ENCODE measurements at places on chromosomes 2 and 18.

- no peak for DNase-seq
Measured at GRCh38 chr18:26624443-26624842, 76.1 kb upstream of the KCTD1 start.

DNA sequence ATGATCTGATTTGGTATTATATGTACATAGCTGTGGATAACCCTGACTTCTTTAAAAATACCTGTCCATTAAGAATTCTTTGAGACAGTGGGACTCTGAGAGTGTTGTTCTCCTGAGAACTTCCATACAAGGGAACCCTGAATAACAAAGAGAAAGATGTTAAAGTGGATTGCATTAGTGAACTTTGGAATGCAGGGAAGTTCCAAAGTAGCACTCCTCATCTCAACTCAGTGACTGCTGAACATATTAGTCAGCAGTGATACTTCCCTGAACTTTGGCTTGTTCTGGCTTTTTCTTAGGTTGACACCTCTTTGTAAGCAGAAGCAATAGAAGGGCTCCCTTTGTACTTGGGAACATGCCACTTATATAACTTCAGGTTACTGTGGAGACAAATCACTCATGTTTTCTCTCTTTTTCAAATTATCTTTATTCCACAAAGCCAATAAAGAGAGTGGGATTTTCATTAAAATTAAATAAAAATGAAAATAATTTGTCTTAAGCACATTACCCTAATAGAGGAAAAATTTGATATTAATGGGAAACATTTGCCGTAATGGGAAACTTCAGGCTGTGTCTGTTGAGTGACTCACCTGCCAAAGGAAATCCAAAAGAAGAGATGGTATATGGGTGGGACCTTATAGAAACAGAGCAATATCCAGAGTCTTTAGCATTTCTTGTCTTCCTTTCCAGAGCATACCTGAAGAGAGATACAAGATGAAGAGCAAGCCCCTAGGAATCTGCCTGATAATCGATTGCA, 33.3 kb downstream of the CFLAR start:
- DNase-seq = no peak

DNA sequence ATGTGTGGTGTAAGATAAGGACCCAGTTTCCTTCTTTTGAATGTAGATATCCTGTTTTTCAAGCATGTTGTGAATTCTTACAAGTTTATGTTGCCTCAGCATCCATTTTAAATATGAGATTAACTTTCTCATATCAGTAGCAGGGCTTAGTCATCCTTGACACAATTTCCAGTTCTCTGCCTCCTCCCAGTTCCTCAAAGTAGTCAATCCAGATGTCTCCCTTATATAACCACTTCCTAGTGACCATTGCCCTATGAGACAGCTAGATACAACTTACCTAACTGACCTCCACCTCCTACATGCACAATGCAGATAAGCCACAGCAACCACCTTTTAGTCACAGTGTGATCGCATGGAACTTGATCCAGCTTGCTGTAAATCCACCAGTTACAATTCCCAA, 269.2 kb upstream of the ZNF521 start:
- DNase-seq = no peak

- DNase-seq = no peak
Measured at GRCh38 chr2:215942194-215942593, 71.2 kb downstream of the MREG start.

DNA sequence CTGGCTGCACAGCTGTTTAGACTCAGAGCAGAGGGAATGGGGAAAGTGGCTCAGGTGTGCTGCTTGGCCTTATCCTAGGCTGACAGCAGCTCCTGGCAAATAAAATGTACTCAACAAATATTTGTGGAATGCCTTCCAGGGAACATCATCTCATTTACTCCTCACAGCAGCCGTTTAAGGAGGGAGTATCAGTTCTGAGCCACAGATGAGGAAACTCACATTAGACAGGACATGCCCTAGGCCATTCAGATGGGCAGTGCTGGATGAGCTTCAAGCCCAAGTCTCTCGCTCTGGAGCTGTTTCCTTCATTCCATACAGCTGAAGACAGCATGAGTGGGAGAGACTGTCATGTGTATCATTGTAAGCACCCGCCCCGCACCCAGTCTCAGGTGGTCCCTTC, 129.6 kb upstream of the CNGA3 start:
- no peak for DNase-seq

DNA sequence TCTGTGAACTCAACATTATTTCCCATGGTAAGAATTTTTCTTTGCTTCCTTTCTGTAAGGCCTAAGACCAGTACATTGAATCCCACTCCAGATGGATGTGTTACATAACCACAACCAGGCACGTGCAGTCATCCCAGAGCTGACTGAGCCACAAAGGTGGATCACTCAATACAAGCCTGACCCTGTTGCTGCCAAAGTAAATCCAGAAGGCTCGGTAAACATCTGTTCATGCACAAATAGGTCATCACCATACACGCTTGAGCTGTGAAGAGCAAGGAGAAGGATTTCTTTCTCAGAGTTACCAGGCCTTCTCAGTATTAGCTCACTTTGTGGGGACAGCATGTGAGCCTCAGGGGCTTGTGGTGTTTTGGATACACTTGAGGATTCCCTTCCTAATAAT, 791.4 kb upstream of the FANCL start:
- DNase-seq = no peak

GRCh38 chr2:159109517-159109916, 141.1 kb downstream of the TANC1 start:
- no peak for DNase-seq

DNA sequence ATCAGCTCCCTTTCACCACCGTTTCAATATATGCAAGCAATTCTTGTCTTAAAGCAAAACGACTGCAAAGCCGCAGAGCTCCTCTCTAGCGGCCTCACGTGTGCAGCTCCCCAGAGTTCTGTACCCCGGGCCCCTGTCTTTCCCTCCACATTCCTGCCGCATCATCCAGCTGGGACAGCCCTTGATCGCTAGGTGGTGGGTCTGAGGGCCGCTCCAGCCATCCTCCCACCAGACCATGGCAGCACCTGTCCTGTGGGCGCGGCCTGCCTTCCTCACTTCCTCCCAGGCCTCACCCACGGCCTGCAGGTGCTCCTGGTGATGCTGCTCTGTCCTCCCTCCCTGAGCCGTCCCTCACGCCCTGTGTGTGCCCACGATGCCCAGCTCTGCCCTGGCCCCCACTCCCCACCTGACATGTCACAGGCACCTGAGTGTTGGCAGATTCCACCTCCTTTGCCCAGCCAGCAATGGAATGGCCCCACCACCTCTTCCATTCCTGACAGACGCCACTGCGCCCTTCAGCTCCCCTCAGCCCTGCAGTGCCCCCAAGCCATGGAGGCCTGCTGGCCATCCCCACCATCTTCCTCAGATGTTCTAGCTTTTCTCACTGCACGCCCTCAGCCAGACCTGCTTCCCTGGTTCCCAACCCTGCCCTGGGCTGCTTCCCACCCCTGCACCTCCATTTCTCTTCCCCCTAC, 15.3 kb upstream of the ALLC start:
- DNase-seq = peak; percentile 9

GRCh38 chr2:140601342-140601741, 1529.5 kb downstream of the LRP1B start:
- no peak for DNase-seq

GRCh38 chr2:45932278-45932975, 281.0 kb downstream of the PRKCE start:
- DNase-seq = no peak

DNA sequence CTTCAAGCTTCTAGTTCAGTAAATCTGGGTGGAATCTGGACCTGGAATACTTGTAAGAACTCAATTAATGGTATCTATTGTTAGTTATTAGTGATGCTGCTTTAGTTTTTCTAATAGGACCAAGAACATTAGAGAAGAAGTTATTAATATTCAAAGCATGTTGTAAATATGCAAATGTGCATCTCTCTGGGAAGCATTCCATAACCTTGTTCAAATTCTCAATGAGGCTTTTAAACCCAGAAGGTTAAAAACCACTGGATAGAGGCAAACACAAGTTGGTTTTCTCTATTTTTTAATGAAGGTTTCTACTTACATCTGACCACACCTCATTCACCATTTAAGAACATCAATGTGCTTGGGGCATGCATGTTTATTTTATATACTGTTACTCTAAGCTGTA, 16.1 kb upstream of the ACVR1C start:
- DNase-seq = no peak

DNA sequence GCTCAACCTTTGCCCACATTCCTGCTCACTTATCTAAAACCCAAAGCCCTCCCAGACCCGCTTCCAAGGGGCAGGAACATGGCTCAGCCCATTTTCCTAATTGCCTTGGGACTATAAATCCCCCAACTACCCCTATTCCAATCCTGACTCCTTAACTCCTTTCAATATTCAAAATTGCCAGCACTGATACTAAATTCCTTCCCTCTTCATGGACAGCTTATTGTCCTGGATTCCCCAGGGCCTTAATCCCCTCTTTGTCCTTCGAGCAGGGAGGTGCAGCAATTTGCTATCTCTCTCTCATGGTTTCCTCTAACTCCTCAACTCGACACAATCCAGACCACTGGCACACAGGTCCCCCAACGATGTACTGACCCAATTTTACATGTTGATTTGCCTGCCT, 99.1 kb downstream of the SLC25A12 start:
- no peak for DNase-seq

DNA sequence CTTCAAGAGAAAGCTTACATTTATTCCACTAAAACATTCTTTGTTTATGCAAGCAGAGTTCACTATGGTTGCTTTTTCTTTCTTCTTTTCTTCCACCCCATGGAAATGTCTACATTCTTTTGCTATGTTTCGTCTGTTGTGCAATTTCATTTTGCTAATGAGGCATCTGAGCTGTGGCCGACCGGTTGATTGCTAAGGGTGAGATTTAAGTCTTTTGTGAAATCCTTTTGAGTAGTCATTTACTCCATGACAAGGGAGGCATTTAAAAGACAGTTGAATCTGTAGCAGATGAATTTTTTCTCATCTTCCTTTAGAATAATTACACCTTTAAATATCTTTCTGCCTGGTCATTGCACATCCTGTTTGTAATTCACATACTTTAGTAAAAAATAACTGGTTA, 324.1 kb upstream of the THUMPD2 start:
- no peak for DNase-seq

DNA sequence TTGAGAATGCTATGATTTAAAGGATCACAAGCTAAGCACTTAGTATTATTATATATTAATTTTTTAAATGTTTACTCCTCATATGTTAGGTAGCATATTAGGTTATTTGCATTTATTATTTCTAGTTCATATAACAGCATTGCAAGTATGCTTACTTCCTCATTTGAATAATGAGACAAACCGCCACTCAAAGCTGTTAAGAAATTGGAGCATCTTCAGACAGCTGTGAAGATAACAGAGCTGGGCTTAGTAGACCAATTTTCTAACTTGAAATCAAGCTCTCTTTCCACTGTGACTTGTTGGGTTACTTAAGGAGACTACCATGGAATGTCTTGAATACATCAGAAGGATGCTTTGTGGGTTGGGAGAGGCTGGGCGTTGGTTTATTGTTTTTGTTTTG, 139.3 kb downstream of the ASXL3 start:
- DNase-seq = no peak

DNA sequence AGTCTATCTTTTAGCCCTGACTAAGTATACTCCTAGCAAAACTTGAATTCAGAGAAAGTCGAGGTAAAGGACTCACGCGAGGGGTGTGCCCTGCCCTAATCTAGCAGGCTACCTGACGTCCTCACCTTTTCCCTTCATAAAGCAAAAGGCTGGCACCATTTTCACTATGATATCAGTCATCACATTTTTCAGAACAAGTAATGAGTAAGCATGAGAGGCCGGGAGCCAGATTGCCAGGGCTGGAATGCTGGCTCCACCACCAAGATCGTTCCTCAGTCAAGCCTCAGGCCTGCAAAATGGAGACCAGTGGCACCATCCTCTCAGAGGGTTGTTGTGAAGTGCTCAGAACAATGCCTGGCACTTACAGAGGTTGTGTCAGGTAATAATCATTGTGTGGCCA, 18.7 kb upstream of the NCKAP5 start:
- DNase-seq = no peak

DNA sequence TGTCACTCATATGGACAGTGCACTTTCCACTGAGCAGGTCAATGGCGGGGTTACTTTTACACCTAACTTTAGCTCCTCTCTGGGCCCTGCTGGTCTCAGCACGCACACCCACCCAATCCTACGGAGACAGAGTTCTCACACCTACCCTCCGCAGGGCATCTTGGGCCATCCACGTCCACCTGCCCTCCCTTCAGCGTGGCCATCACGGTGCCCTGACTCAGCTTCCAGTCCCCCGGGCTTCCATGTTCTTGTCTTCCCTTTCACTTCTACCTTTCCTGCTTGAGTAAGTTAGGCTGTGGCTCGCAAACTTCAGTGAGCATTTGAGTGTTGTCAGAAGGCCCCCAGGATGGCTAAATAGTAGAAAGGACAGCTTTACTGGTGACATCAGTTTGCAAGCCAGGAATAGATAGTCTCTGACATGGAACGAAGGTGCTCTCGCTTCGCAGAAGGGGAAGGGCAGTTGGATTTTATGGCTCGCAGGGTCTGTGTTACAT, 232.4 kb downstream of the SEPTIN10 start:
- DNase-seq = no peak

DNA sequence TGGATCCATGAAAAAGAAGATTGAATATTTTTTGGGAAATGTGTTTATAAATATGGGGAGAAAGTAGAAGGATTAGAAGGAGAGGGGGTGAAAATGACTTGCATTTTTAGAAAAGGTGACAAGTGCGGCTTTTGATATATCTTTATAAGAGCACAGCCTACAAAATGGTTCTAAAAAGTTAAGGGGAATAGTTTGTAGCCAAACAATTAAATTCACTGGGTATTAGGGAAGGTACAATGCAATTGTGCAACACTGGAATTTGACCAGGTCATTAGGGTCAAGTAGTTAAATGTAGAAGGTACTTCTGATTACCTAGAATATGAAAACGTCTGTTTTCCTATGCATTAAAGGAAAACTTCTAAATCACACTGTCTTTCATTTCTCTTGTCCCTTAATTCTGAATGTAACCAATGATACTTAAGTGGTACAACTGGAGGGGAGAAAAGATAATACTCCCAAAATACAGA, 44.5 kb upstream of the SERTAD2 start:
- DNase-seq = no peak

- no peak for DNase-seq
Measured at GRCh38 chr2:187158452-187158851, 289.6 kb downstream of the CALCRL start.

- DNase-seq = no peak
Measured at GRCh38 chr2:37110306-37111212, 26.2 kb downstream of the GPATCH11 start.

- DNase-seq = no peak
Measured at GRCh38 chr2:126898636-126899035, at the start of gene TEX51. Gene TEX51 (plus strand): TSS chr2:126898890. CDS start chr2:126898919, 29 bp downstream.

- peak; percentile 33 for DNase-seq
Measured at GRCh38 chr2:174328114-174328960, 6.4 kb upstream of the SP9 start.
